IPS DF 6.9 (cell line): ENCODE measurements at places on chromosomes 2 and 18.

- no peak for DNase-seq
Measured at GRCh38 chr2:20421988-20422370, 24.9 kb upstream of the RHOB start.

DNA sequence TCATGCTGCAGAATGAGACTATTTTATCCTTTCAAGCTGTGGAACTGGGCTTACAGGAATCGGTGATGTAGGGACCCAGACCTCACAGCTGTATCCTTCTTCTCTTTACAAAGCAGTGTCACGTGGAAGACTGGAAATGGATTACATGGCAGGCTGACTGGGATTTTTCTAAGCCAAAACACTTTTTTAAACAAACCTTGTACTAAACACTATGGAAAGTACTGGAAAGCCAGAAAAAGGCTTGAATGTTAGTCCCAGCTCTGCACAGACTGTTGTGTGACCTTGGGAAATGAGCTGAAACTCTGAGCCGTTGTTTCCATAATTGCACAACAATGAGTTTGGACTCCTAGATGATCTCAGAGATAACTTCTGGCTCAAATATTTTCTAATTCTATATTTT lies 7.6 kb upstream of the ADAM23 start:
- no peak for DNase-seq

DNA sequence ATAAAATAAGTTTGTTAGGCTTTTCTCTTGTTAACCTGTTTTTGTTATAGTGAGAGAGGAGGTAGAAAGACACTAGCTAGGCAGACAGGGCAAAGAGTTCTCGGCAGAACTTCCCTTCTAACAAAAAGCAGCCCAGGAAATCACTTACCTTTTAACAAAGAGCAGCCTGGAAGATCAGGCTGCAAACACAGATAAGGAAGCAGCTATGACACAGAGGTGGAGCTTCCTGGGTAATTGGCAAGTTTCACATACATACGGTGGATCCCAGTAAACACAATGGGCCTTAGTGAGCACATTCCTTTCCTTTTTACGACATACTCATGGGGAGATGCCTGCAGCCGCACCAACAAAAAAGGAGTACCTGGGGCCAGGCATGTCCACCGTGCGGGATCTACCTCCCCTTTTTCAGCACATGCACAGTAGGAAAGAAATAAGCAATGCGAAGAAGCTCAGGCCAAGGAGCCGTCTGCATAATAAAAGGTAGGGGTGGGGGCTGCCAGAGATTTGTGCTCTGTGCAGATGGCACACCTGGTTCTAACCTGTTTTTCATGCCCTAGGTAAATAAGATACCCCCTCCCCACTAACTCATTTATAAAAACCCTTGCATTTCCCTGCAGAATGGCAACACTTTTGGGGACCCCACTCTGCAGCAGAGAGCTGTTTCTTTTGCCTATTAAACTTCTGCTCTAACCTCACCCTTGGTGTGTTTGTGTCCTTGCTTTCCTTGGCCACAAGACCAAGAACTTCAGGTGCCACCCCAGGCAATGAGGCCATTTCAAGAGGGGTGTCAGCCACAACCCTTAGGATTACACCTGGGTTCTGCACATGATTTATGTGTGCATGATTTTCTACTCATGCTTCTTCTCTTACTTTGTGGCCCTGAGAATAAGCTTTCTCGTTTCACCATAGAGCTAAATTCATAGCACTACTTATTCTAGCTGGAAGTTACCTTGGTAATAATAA lies 26.5 kb downstream of the MDH1 start:
- DNase-seq = no peak

- no peak for DNase-seq
Measured at GRCh38 chr2:237967463-237967951, 693 bp downstream of the UBE2F start.

- no peak for DNase-seq
Measured at GRCh38 chr2:241964133-241964532, 94.6 kb downstream of the RTP5 start.

GRCh38 chr18:74303936-74304335 lies 11.7 kb upstream of the C18orf63 start:
- no peak for DNase-seq

DNA sequence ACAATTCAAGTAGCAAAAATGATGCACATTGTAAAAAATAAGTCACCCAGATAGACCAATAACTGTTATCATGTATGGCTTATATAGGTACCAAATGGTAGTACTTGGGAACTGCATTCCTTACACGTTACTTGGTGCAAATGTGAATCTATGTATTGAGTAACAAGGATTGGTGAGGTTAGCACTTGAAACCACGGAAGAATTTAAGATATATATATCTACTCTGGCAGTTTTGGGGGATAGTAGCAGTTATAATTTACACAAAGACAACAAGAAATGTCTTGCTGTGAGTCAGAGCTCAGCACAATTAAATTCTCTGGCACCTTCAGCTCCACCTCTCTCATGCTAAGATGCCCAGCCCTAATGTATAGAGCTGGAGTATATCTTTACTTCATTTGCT lies 359.4 kb upstream of the RAB12 start:
- DNase-seq = no peak

GRCh38 chr2:66888246-66888645 lies 453.3 kb downstream of the MEIS1 start:
- no peak for DNase-seq

GRCh38 chr18:31587529-31587928 lies 4.1 kb upstream of the TTR start:
- DNase-seq = no peak

DNA sequence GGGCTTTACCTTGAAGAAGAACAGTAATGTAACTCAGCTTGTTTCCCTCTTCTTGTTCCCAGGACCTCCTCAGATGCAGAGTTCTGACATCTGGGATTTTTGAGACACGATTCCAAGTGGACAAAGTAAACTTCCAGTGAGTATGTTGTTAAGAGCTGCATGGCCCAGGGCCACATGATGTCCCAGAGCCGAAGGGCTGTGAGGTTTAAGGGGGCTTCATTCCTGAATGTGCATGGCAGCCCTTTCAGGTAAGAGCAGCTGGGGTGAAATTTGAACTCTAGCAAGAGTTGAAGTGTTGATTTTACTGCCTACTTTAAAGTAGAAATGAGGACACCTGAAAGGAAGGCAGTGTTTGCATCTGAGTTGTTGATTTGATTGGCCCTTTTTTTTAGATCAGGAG lies 13.3 kb downstream of the CHMP1B start:
- DNase-seq = no peak

DNA sequence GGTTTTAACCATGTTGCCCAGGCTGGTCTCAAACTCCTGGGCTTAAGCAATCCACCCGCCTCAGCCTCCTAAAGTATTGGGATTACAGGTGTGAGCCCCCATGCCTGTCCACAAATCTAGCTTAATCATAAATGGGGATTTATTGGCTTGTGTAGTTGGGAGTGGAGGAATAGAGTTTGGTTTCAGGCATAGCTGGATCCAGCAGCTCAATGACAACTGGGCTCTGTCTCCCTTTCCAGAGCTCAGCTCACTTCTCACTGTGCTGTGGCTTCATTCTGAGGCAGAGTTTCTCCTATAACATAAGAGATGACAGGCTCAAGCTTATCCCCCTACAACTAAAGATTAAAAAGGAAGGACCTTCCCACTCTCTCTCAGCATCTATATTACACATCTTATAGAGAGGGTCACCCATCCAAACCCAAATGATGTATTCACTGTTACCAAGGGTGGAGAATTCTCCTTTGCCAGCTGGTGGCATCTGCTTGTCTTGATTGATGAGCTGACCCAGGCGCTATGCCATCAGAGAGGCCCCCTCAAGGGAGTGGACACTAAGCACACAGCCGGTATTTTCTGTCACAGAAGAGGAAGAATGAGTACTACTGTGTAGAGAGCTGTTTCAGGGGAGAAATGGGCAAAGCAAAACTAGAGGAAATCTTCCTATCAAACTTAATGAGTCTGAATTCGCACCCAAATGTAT lies 280.4 kb downstream of the PTPRM start:
- no peak for DNase-seq

- DNase-seq = no peak
Measured at GRCh38 chr2:67997903-67998302, 64.9 kb downstream of the C1D start.

DNA sequence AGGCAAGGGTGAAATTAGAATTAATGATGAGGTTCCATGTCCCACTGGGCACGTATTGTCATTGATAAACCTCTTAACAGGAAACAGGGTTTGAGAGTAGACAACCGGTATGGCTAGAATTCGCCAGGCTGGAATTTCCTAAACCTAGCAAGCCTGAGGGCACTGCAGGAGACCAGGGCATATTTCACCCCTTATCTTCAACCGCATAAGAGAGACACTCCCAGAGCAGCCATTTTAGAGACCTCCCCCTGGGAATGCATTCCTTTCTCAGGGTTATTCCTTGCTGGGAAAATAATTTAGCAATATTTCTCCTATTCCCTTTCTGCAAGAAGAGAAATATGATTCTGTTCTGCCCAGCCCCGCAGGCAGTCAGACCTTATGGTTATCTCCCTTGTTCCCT lies 334.6 kb upstream of the LYPD1 start:
- no peak for DNase-seq

GRCh38 chr18:42298759-42299675 lies 344.0 kb downstream of the PIK3C3 start:
- peak; percentile 41 for DNase-seq

- DNase-seq = no peak
Measured at GRCh38 chr18:64663086-64663485, 514.2 kb upstream of the LINC00305 start.

GRCh38 chr2:120984046-120984445 lies 248.4 kb downstream of the GLI2 start:
- no peak for DNase-seq

DNA sequence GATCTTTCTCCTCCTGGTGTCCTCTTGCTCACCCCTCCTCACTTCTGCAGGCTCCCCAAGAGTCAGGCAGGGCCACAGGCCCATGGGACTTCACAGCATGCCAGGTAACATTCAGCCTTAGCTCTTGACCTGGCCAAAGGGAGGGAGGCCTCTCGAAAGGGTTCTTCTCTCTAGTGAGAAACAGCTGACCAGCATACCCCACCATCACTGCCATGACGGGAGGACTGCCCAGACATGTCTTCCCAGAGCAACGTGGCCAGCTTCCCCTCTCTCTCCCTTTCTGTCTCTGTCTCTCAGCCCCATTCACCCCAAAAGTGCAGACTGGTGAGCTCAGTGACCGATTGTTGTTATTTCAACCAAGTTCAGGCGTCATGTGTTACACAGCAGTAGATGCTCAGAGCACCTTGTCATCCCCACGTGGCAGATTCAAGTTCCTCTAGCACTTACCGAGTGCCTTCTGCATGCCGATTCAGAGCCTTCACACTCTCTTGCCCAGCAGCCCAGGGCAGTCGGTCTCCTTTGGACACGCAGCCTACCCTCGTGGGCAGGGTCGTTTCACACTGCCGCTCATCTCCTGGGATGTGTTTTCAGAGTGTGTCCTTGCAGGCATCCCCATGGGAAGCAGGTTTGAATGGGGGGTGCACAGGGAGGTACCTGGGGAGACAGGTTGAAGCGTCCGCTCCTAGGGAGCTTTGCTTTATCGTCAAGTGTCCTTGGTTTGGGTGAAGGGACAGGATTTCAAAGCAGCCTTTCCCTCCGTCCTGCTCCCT lies 259.9 kb downstream of the NDUFA10 start:
- no peak for DNase-seq

DNA sequence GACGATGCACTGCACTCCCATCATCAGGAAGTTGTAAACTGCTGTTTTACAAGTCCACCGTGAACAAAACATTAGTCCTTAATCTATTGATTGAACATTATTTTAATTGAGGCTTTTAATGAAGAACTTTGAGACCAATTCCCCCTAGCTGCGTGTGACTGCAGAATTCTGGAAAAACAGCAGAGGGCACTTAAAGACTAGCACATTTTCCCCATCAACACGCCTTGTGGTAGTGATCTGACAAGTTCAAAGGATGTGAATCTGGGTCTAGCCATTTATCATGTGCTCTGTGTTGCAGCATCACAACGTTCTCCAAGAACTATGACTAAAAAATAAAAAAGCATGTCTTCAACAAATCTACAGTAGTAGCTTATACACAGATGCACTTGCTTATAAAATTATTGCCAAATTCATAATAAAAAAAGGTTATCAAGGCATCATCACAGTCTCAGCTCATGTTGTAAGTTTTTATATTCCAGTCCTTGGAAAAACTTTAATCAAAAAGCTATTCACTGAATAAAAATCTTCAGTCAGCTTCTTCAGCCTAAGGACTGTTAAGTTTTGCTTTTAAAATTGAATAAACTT lies 35.8 kb downstream of the SKOR2 start:
- DNase-seq = peak; percentile 35

- DNase-seq = no peak
Measured at GRCh38 chr2:236510034-236510433, 59.6 kb upstream of the ACKR3 start.

- DNase-seq = no peak
Measured at GRCh38 chr2:164624316-164624715, 3.0 kb upstream of the GRB14 start.

- DNase-seq = no peak
Measured at GRCh38 chr2:135904341-135904989, 28.2 kb upstream of the MCM6 start.

DNA sequence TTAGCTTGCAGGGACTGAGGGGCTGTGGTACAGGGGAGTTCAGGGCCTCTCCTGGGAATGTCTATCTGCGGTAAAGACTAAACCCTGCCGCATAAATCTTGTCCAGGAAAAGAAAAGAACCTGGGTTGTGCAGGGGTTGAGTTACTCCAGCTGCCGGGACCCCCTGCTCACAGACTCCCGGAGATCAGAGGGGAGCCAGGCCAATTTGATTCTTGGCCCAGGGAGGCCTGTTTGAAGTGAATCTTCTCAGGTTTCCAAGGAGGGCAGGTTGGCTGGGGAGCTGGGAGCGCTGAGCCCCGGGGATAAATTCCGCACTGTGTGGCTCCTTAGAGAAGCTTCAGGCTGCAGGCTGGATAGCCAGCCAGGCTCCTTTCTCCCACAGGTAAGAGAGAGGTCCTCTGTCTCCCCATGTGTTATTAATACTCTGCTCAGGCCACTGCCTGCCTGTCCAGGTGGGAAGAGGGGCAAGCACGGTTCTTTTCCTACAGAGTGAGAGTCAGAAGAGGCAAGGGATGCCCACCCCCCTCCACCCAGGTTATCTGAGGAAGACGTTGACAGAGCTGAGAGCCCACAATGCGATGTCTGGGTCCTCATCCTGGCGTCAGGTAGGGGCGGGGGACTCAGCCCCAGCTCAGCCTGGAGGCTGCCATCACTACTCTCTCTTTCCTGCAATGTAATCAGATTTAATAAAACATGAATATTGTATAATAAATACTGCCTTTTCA lies 82.7 kb downstream of the LONRF2 start:
- no peak for DNase-seq
